Common myeloid progenitor, CD34-positive (primary cell): ENCODE measurements at places on chromosomes 11 and 22.

GRCh38 chr22:27488456-27489177 is 312.9 kb downstream of the MN1 start:
- DNase-seq = no peak

- DNase-seq = no peak
Observed at GRCh38 chr11:13291800-13292199, 14.2 kb downstream of the BMAL1 start.

- peak; percentile 52 for DNase-seq
Observed at GRCh38 chr22:23243006-23243573, 62.8 kb downstream of the BCR start.

DNA sequence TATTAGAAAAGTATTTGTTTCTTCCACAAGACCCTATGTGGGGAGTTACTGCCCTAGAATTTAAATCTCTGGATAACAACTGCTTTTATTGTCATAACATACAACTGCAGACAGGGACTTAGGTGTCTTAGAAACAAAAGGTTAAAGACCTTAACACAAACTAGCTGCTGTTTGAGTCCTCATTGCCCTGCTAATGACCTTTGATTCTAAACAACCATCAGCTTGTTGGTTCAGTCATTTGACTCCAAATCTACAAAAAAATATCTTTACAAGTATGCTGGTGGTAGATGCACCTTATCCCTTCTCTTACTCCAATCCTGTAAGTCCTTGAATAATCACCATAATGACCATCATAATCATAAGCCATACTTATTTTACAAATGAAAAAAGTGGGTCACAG is 377.4 kb upstream of the PITPNB start:
- DNase-seq = no peak

DNA sequence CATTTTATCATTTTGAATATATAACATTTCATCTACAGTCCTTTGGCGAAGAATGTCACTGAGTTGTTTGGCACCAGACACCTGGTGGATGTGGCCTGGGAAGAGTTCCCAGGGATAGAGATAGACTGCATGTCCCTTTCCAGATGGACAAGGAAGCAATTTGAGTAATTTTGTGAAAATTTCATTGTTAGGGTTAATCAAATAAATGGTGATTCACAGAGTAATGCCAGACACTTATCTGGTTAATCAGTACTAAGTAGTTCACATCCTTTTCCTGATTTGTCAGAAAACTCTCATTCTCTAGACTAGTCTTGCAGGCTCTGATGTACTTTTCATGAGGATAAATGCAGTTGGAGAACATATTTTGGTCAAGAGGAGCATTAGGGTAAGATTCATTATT is 41.6 kb downstream of the NAALAD2 start:
- DNase-seq = no peak

DNA sequence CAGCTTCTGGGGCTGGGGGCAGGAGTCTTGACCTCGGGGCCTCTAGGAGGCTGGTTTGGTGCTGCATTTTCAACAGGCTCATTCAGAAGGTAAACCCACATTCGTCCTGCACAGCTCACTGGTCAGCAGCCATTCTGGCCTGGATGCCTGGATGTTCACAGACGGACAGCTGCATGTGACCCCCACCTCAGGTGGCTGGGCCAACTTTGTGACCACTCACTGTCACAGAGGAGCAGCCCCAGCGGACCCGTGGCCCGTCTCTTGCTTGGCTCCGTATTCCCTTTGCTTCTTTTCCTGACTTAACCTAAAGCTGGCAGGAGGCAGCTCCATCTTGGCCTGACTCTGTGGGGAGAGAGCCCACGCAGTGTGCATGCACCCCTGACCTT is 8.2 kb downstream of the DGCR8 start:
- no peak for DNase-seq

DNA sequence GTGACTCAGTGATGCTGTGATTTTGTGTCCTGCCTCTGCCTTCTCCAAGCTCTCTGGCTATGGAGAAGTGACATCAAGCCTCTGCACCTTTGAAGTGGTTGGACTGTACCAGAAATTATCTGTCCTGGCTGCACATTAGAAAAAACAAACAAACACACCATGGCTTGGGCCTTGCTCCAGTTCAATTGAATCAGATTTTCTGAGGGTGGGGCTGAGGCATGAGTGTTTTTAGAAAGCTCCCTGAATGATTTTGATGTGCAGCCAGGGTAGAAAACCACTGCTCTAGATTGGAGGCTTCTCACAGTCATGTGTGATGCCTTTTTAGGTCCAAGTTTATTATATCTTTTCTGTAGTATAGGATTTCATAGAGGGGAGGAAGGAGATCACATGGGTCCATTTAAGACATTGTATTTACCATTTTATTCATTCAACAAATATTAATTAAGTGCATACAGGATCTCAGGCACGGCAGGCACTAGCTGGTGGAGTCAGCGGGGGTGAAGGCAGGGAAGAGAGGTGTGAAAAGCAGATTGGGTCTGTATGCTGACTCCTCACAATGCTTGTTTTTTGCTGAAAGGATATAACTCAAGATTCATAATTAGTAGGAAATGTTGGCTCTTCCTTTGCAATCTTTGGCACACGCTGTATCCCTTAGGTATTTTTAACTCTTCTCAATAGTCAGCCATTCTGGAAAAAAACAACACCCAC is 7.1 kb upstream of the VSTM5 start:
- DNase-seq = no peak

DNA sequence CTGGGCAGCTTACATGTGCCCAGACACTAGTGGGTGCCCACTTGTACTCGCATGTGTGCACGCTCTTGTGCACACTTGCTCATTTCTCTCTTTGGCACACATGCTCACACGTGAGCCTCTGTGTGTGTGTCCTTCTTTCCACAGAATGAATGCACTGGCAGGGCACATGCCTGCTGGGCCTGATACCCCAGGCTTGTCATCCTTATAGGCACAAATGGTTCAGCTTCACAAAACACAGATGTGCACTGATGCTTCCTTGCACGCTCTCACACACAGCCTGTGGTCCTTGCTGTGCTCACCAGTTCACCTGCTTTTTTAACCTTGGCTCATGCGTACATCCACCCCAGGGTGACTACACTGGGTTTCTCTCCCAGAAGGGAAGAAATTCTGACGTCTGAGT is 174.8 kb downstream of the BUD13 start:
- no peak for DNase-seq

DNA sequence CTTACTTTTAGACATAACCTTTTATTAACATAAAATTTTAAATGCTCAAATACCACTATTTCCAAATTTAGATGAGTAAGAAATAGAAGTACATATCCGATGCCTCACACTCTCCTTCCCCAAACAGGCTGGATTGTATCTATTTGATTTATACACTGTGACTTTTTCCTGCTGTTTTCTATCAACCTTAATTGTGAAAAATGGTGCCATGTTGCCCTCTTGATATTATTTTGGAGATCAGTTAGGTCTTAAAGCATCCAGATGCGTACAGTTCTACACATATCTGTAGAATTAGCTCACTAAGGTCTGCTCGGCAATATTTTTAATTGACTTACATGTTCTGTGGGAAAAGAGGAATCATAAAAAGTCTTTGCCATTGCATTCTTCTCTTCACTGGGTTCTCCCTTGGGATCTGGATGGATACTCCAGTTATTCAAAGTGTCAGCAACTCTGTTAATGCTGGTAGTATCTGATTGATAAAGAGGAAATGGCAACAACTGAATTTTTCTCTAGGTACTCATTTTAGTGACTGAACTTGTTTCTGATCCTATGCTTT is 27.2 kb downstream of the EIF3M start:
- DNase-seq = no peak

GRCh38 chr22:22479999-22480532 is 28.5 kb downstream of the ZNF280B start:
- DNase-seq = no peak

DNA sequence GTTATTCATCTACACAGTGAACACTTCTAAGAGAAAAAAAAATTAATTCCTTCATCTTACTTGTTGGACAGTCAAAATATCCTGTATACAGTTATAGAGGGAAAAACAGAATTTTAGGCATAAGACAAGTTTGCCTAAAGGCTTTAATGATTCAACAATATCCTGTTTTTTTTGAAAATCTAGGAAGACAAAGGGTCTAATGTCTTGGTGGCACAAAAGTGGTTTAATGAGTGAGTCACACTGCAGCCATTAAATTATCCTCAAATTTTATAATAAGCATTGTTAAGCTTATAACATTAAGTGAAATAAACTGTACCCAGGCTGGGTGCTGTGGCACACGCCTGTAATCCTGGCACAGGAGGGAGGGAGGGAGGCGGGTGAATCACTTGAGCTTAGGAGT is 72.9 kb downstream of the GAB2 start:
- DNase-seq = no peak

GRCh38 chr11:10072142-10072541 is 221.9 kb downstream of the SBF2 start:
- no peak for DNase-seq

DNA sequence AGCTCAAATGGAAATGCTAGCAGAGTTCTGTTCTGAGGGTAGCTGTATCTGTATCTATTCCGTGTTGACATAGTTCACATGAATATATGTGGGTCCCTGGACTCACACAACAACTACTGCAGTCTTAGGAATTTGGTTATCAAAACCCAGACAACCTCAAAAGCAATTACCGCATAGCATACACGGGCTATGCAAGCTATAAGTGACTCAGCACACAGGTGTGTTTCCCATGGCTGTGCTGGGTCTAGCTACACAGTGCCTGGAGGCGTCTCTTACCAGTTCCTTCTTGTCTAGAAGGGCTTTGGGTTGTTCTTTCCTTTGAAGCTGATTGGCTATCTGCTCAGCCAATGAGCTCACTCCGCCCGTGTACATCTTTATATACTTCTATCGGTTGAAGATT is 98.2 kb upstream of the BID start:
- no peak for DNase-seq

GRCh38 chr22:49377306-49377705 is 450.4 kb downstream of the BRD1 start:
- no peak for DNase-seq

GRCh38 chr22:22752556-22753477 is 108.4 kb downstream of the GGTLC2 start:
- DNase-seq = no peak

- DNase-seq = no peak
Observed at GRCh38 chr11:43212279-43212678, 99.5 kb upstream of the API5 start.

- DNase-seq = no peak
Observed at GRCh38 chr11:99257131-99257530, 236.4 kb downstream of the CNTN5 start.

GRCh38 chr22:29004647-29005371 is 56.8 kb downstream of the C22orf31 start:
- peak; percentile 22 for DNase-seq
